ENCODE measurements at places on chromosomes 1 and 21.

DNA sequence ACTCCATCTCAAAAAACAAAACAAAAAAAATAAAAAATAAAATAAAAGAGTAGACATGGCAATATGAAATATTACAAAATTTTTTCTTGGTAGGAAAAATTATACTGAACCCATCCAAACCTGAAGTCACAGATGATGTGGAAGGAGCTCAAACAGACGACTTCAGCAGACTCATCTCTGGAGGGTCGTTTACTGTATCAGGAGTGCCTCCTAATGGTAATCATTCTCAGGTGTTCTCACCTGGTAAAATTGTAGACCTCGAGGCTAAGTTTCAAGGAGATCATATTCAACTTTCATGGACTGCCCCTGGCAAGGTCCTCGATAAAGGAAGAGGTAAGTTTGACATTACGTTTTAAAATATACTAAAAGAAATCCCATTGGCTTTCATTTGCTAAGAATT, 54.3 kb upstream of the SH3GLB1 start:
- DNase-seq: no peak

DNA sequence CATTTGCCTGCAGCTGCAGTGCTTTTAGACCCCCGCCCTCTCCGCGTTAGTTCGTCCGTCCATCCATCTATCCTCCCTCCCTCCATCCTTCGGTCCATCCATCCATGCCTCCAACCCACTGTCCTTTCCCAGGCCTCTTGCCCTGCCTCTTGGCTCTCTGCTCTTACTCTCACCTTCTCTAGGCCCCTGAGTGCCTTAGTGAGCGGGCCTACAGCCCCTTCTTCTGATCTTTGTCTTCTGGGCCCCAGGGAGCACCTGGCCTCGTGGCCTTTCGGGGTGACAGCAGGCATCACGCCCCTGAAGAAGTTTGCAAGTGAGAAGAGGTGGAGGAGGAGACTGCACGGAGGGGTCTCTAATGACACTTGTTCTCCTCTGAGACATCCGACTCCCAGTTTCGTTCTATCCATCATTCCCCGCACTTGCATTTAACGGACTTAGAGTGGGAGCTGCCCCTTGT, 842 bp downstream of the ATXN7L2 start:
- DNase-seq: no peak

DNA sequence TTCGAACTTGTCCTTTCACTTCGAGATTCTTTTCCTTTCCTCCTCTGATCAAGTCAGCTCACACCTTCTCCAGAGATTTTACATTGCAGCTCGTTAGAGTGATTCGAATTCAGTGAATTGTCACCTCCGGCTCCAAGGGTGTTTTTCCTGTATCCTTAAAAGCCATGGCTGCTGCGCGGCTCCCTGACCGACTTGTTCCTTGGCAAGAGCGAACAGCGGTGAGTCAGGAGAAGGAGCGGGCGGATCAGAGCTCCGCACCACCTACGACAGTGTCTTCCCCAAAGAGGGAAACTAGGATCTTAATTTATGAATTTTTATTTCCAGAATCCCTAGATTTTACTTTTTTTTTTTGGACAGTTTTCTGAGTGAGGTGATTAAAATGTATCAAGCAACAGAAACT, 204.4 kb upstream of the ADGRL2 start:
- no peak for DNase-seq

DNA sequence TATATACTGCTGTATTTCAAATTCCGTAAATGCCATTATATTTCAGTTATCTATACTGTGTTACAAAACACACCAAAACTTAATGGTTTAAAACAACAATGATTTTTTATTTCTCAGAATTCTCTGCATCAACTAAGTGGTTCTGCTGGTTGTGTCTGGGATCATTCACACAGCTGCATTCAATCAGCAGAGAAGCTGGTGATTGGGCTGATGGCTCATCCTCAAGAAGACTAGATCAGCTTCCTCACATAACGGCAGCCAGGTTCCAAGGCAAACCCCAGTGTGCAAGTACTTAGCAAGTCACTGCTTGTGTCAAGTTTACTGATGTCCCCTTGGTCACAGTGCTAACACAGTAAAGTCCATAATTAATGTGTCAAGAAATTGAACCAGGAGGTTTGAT, 86.3 kb upstream of the VANGL1 start:
- no peak for DNase-seq

DNA sequence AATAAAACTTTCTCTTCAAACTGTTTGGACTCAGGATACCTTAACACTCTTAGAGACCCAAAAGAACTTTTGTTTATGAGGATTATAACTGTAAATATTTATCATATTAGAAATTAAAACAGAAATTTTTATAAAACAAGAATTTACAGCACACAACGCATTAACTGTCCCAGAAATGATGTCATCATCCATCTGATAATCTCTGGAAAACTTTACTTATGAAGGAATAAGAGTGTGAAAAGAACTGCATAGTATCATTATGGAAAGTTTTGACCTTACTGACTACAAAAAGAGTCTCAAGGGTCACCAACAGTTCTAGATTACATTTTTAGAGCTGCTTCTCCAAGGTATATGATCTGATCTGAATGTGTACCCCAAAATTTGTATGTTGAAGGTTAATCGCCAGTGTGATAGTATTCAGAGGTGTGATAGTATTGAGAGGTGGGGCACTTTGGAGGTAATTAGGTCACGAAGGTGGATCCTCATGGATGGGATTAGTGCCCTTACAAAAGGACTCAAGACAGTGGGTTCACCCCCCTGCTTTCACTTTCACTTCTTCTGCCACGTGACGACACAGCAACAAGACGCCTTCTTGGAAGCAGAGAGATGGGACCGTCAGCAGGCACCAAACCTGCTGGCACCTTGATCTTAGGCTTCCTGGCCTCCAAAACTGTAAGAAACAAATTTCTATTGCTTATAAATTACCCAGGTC, 95.7 kb upstream of the NR5A2 start:
- no peak for DNase-seq

All from hematopoietic multipotent progenitor cell (in vitro differentiated cells).